ENCODE measurements at places on chromosomes 5 and 9. TPM values are rescaled to one million over a fixed set of nuclear protein-coding genes. Genes with fewer than 3 reads are reported as not detected.

The DEPDC1B gene
- total RNA-seq, result 1.8 TPM

The CCDC183 gene
- not detected for total RNA-seq

The RASEF gene
- 2.1 TPM for total RNA-seq

The BNC2 gene
- total RNA-seq, result 51.3 TPM

- no peaks in the 10 kb centered on the region for H3K36me3 ChIP-seq
- DNase-seq, result no peak
- no peak overlapping the region for H3K27ac ChIP-seq
- H3K4me1 ChIP-seq, result no peaks in the 10 kb centered on the region
Observed at GRCh38 chr5:153099328-153099727, 391.1 kb upstream of the GRIA1 start.

DNA sequence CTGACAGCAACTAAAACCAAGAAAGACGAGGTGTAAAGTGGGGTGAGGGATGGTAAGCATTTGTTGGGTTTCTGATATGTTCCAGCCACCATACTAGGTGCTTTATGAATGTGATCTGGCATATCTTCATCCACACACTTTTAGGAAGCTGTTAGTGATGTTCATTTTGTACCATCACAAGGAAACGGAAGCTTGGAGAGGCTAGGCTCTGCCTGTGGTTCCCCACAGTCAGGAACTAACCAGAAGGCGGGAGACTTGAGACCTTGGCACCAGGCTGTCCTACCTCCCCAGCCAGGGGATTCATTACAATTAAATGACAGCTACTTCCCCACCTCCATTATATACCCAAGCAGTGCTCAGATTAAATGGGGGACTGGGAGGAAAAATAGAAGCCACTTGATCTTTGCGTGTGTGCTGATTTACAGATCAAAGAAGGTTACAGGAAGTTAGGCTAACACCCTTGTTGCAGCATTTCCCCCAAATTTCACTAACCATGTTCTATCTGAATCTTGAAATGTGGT lies 43.0 kb downstream of the SFXN1 start:
- DNase-seq, result no peak
- H3K36me3 ChIP-seq, result peaks cover 78% of the 10 kb centered on the region
- peaks cover 15% of the 10 kb centered on the region for H3K4me1 ChIP-seq

DNA sequence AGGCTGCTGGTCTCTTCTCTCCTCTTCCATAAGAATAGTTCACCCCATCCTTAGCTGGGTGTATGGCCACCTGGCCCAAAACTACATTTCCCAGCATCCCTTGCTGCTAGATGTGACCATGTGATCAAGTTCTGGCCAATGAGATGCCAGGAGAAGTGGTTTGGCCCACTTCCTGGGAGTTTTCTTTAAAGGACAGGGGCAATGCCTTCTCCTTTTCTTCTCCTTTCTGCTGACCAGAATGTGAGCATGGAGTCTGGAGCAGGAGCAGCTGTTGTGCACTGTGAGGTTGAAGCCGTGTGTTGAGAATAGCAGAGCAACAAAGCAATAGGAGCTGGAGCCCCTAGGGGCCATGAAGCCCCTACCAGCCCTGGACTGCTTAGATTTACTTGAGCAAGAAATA lies 36.8 kb downstream of the C9orf50 start:
- no peaks in the 10 kb centered on the region for H3K27me3 ChIP-seq
- H3K27ac ChIP-seq, result no peak overlapping the region
- H3K4me1 ChIP-seq, result no peaks in the 10 kb centered on the region
- H3K4me3 ChIP-seq, result no peak overlapping the region

DNA sequence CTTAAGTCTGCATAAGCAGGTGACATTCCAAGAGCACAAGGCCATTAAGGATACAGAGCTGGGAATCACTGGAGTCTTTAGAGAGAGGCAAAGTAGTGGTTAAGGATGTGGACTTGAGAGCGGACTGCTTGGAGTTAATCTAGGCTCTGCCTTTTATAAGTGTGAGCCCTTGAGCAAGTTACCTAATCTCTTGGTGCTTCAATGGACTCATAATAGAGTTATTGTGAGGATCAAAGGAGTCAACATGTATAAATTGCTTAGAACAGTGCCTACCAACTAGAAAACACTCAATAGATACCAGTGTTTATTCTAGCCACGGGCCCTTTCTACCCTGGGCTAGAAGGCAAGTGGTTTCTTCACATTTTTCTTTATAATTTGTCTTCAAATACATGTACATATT lies 819.4 kb downstream of the NR2F1-AS1 start:
- H3K36me3 ChIP-seq, result no peaks in the 10 kb centered on the region
- H3K4me1 ChIP-seq, result peaks cover 6% of the 10 kb centered on the region
- no peak overlapping the region for H3K4me3 ChIP-seq
- no peak for DNase-seq
- H3K27ac ChIP-seq, result no peak overlapping the region

- H3K4me3 ChIP-seq, result no peak overlapping the region
- no peaks in the 10 kb centered on the region for H3K36me3 ChIP-seq
- H3K27me3 ChIP-seq, result no peaks in the 10 kb centered on the region
Observed at GRCh38 chr5:159033351-159033657, 66.4 kb downstream of the EBF1 start.

DNA sequence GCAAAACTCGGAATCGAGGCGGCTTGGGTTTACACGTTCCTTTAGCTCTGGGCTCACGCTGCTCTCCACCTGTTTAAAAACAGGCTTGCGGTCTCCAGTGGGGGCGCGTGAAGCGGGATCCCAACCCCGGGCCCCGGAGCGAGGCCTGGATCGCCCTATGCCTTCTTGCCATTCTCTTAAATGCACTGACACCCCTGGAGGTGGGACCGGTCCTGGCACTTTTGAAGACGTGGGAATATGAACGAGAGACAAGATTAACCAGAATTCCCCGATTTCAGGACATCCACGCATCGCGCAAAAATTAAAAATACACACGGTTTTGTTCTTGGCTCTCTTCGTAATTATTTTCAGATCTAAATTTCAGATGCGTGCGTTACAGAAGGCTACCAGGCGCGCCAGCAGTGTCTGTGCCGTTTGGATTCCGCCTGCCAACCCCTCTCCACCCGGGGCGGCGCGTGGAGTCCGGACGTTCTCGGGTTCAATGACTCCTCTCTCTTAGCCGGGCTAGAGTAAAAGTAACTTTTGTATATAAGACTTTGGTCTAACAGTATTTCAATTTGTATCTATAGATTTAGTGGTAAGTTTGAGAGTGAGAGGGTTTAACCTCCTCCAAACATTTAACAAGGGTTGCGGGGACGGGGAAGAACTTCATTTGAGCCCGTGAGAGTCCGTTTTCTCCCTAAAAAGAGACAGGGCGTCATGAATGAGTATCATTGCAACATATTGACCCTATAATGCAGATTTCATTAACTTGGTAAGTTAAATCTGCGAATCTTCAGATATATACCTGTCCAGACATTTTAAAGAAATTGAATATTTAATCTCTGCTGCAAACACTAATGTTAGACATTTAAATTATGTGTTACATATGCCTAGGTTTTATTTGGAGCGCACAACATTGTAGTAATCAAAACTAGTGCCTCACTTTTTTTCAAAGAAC lies 3.8 kb downstream of the FOXD1 start:
- H3K27me3 ChIP-seq, result no peaks in the 10 kb centered on the region
- H3K4me1 ChIP-seq, result peaks cover 20% of the 10 kb centered on the region
- no peak for DNase-seq
- H3K4me3 ChIP-seq, result peak overlapping the region; percentile 96
- no peak overlapping the region for H3K27ac ChIP-seq
- H3K36me3 ChIP-seq, result peaks cover 10% of the 10 kb centered on the region

DNA sequence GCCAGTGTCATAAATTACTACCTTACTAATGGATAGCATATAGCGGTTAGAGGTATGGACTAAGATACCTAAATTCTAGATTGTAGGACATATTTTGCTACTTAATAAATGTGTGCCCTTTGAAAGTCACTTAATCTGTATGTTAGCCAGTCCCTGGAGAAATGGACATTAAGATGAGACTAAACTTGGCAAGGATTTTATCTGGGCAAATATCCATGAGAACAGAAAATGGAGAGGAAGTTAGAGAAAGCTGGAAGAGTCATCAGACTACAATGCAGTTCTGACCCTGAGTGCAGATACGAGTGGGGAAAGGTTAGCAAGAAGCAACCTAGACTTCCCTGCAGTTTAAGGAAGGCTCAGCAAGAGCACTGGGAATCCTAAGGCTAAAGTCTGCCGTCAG lies 33.0 kb downstream of the TBCA start:
- no peak for DNase-seq
- no peaks in the 10 kb centered on the region for H3K4me1 ChIP-seq
- H3K27me3 ChIP-seq, result no peaks in the 10 kb centered on the region
- no peak overlapping the region for H3K4me3 ChIP-seq
- H3K36me3 ChIP-seq, result no peaks in the 10 kb centered on the region

GRCh38 chr5:157578079-157578780 lies 2.7 kb upstream of the ADAM19 start:
- no peak overlapping the region for H3K4me3 ChIP-seq
- peaks cover 25% of the 10 kb centered on the region for H3K4me1 ChIP-seq
- DNase-seq, result peak; percentile 70

DNA sequence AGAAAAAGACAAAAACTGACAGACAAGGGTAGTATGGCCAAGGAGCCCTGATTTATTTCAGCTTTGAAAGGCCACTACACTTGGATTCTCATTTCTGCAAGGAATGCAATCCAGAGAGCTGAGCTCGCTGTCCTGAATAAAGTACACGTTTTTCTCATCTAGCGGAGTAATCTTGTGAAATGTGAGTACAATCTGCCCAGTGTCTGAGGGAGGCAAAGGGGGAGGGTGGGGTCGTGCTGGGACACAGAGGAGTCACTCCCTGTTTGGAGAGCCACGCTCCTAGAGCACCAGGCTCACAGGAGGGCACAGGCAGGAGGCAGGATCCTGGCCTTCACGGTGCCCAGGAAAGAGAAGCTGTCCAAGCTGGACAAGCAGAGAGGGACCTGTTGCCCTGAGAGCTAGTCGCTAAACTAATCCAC lies 51.0 kb upstream of the IFNK start:
- H3K27ac ChIP-seq, result no peak overlapping the region
- H3K4me3 ChIP-seq, result no peak overlapping the region
- H3K4me1 ChIP-seq, result no peaks in the 10 kb centered on the region
- peak; percentile 30 for DNase-seq
- H3K36me3 ChIP-seq, result no peaks in the 10 kb centered on the region
- H3K27me3 ChIP-seq, result no peaks in the 10 kb centered on the region

DNA sequence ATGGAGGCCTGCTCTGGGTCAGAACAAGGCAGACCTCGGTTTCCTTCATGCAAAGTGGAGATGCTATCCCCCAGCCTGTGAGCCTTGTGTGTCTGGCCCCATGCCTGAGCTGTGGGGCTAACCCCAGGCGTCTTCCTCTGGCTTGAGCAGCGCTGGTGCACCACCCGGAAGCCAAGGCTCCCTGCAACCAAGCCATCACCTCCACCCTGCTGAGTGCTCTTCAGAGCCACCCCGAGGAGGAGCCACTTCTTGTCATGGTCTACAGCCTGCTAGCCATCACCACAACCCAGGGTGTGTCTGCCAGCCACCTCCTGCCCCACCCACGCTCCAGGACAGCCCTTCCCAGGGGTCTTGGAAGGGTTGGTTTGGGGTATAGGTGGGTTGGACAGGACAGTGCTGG lies 16.2 kb downstream of the REXO4 start:
- H3K4me1 ChIP-seq, result peaks cover 10% of the 10 kb centered on the region
- H3K27ac ChIP-seq, result no peak overlapping the region
- DNase-seq, result peak; percentile 61
- H3K4me3 ChIP-seq, result no peak overlapping the region
- peaks cover 5% of the 10 kb centered on the region for H3K36me3 ChIP-seq

DNA sequence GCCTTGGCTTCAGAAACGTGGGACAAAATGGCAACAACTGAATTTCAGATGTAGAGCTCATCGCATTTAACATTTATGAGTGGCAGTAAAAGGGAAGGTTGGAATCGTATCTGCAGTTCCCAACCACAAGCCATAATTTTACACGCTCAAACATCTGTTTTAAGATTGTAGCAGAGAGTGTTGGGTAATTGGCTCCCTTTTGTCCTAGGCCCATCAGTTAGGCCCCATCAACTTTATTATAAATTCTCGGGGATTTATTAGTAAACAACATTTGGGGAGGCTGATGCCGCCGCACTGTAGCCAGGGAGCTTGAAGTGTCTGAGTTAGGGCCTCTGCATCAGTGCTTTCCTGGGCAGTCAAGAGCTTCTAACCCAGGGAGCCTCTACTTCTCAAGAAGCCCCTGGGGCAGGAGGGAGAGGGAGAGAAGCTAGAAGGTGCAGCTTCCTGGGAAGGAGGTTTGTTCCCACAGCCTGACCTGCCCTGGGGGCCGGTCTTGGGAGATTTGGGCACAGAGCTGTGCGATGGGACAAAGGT lies 66.2 kb downstream of the HSPA4 start:
- H3K4me1 ChIP-seq, result peaks cover 8% of the 10 kb centered on the region
- no peak overlapping the region for H3K4me3 ChIP-seq
- no peaks in the 10 kb centered on the region for H3K27me3 ChIP-seq
- no peak overlapping the region for H3K27ac ChIP-seq
- no peak for DNase-seq

DNA sequence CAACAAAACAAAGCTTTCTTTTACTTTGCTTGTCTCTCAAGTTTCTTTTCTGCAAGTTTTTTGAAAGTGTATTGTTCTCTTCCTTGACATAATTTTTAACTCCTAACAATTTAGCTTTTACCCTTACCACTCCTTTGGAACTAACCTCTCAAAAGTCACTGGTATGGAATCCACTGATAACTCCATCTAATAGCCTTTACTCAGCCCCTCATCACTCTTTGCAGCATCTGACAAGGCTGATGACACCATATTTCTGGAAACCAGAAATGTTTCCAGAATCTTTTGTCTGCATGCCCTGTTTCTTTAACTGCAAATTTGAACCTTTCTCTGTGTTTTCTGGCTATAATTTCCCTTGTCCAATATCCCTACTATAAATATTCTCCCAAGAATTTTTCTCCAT lies 46.5 kb downstream of the ZNF474 start:
- DNase-seq, result no peak
- peak overlapping the region; percentile 15 for H3K27ac ChIP-seq
- no peaks in the 10 kb centered on the region for H3K36me3 ChIP-seq
- no peak overlapping the region for H3K4me3 ChIP-seq
- no peaks in the 10 kb centered on the region for H3K27me3 ChIP-seq

DNA sequence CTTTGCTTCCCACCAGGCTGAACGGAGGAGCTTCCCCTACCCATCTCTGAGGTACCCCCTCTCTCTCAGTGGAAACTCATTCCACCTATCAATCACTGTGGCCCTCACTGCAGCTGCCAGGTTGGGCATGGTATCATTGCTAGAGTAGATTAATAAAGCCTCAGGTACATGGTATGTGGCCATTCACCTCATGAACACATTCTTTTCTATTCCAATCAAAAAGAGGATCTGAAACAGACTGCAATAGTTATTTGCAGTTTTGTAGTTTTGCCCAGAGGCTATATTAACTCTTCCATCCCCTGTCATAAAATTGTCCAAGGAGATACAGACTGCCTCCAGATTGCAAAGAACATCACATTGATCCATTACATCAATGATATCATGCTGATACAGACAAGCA lies 85.8 kb upstream of the MVB12B start:
- H3K4me1 ChIP-seq, result no peaks in the 10 kb centered on the region
- no peak overlapping the region for H3K4me3 ChIP-seq

GRCh38 chr5:33317271-33317670 lies 123.5 kb upstream of the TARS1 start:
- H3K4me3 ChIP-seq, result no peak overlapping the region
- no peaks in the 10 kb centered on the region for H3K36me3 ChIP-seq
- H3K27ac ChIP-seq, result peak overlapping the region; percentile 92
- H3K27me3 ChIP-seq, result no peaks in the 10 kb centered on the region
- no peak for DNase-seq
- peaks cover 71% of the 10 kb centered on the region for H3K4me1 ChIP-seq

Data from osteoblast (primary cell).